Neural progenitor cell (in vitro differentiated cells): ENCODE measurements at places on chromosomes 11 and 22.

- H3K36me3 ChIP-seq, result no peaks in the 10 kb centered on the region
- DNase-seq, result no peak
- H3K27me3 ChIP-seq, result no peaks in the 10 kb centered on the region
- H3K4me3 ChIP-seq, result no peak overlapping the region
- no peak overlapping the region for H3K27ac ChIP-seq
Observed at GRCh38 chr11:111627591-111627990, 25.3 kb downstream of the SIK2 start.

DNA sequence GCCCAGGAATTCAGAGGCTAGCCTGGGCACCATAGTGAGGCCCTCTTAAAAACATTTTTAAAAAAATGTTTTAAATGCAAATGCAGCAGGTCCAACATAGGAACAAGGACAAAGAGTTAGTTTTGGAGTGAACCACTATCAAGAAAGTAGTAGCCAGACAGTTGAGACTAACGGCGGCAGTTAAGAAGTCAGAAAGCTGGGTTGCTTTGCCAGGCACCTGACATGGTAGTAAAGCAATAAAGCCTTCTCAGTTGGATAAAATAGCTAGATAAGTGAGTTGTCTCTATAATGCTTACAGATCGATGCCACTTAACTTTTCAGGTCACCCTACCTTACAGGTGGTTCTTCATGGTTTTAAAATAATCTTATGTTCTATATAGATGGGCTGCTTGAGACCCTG, 16.9 kb upstream of the DDX17 start:
- H3K27ac ChIP-seq, result no peak overlapping the region
- DNase-seq, result no peak
- no peaks in the 10 kb centered on the region for H3K4me1 ChIP-seq
- H3K4me3 ChIP-seq, result no peak overlapping the region
- H3K36me3 ChIP-seq, result no peaks in the 10 kb centered on the region

DNA sequence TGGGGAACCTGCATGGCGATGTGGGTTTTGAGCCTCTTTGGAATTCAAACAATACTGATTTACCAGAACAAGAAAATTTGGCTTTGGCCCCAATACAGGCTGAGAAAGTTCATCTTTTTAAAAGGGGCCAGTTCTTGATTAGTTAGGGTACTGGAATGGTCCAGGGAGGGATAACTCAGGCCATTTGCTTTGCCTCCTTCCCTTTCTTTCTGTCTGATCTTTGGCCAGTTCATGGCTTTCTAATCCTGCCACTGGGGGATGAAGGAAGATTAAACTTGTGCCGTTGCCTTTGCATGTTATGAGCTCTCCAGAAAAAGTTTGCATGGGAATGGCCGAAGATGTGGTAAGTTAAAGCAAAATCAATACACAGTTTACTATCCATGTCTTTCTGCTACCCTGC, 78.4 kb downstream of the ADAMTS15 start:
- peaks cover 10% of the 10 kb centered on the region for H3K4me1 ChIP-seq
- no peak for DNase-seq
- no peaks in the 10 kb centered on the region for H3K36me3 ChIP-seq
- no peaks in the 10 kb centered on the region for H3K27me3 ChIP-seq

GRCh38 chr22:48579043-48579927, 1248.4 kb downstream of the BRD1 start:
- no peak overlapping the region for H3K4me3 ChIP-seq
- peaks cover 5% of the 10 kb centered on the region for H3K27me3 ChIP-seq
- H3K4me1 ChIP-seq, result peaks cover 36% of the 10 kb centered on the region

DNA sequence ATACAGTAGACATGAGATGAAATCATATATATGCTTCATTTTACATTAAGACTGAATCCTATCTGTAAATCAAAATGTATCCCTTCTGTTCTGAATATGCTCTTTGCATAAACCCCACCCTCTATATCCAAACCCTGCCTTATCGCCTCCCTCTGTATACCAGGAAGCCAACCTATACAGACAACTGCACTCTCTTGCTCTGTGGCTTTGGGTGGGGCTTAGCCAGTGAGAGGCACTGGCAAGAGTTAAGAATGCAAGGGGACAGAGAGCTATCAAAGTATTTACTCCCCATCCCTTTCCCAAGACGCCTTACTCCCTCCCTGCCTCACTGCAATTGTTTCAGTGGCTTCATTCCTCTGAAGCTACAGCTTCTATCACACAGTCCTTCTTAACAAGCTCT, 309.8 kb downstream of the TTC28 start:
- H3K4me1 ChIP-seq, result no peaks in the 10 kb centered on the region
- no peak overlapping the region for H3K4me3 ChIP-seq
- no peak overlapping the region for H3K27ac ChIP-seq
- DNase-seq, result no peak
- H3K27me3 ChIP-seq, result no peaks in the 10 kb centered on the region

- H3K4me3 ChIP-seq, result no peak overlapping the region
- peaks cover 7% of the 10 kb centered on the region for H3K4me1 ChIP-seq
- DNase-seq, result no peak
- H3K27ac ChIP-seq, result no peak overlapping the region
- no peaks in the 10 kb centered on the region for H3K27me3 ChIP-seq
- no peaks in the 10 kb centered on the region for H3K36me3 ChIP-seq
Observed at GRCh38 chr11:75508051-75508561, 17.6 kb downstream of the GDPD5 start.

DNA sequence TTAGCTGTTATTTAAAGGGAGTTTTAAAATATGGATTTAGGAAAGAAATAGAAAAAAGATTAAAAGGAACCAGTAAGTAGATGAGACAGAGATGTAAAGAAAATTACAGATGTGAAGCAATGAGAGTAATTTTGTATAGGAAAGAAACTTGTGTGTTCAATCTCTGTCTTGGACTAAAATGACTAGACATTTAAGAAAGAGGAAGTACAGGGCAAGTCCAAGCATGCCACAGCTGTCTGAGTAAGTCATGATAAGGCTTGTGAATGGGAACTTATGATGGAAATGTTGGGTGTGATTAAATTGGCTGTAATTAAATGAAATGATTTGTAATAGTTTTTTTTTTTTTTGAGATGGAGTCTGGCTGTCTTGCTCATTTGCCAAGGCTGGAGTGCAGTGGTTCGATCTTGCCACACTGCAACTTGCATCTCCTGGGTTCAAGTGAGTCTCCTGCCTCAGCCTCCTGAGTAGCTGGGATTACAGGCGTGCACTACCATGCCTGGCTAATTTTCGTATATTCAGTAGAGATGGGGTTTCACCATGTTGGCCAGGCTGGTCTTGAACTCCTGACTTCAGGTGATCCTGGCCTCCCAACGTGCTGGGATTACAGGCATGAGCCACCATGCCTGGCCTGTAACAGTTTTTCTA, 5.9 kb upstream of the ACY3 start:
- DNase-seq, result no peak
- no peaks in the 10 kb centered on the region for H3K4me1 ChIP-seq
- H3K36me3 ChIP-seq, result no peaks in the 10 kb centered on the region
- H3K27me3 ChIP-seq, result no peaks in the 10 kb centered on the region

GRCh38 chr11:9662273-9662672, 1.6 kb upstream of the SWAP70 start:
- no peaks in the 10 kb centered on the region for H3K4me1 ChIP-seq
- no peak overlapping the region for H3K27ac ChIP-seq
- H3K36me3 ChIP-seq, result peaks cover 8% of the 10 kb centered on the region
- no peak overlapping the region for H3K4me3 ChIP-seq
- no peak for DNase-seq

DNA sequence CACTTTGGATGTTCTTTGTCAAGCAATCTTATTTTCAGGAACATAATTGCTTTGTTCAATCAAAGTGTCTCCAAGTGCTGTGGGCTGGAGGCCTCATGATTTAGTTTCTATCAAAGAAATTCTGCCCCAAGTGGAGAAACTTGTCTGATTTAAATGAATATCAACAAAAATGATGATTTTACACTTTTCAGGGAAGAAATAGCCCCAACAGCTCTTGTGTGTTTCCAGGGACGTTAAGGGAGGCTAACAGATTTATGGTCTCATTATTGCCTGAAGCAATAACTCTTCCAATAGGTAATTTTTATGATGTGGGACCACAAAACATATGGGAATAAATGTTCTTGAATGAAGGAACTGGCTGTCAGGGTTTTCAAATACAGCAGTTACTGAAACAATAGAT, 699.1 kb downstream of the FAM181B start:
- no peak overlapping the region for H3K27ac ChIP-seq
- DNase-seq, result no peak
- no peak overlapping the region for H3K4me3 ChIP-seq
- no peaks in the 10 kb centered on the region for H3K4me1 ChIP-seq

DNA sequence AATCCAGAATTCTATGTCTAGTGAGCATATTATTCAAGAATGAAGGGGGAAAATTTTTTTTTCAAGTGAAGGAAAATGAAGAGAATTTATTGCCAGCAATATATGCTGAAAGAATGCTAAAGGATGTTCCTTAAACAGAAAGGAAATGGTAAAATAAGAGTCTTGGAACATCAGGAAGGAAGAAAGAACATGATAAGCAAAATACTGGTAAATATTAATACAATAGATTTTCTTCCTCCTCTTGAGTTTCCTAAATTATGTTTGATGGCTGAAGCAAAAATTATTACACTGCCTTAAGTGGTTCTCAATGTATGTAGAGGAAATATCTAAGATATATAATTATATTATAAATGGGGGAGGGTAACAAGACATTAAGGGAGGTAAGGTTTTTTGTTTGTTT, 9.6 kb upstream of the CLDN5 start:
- no peak for DNase-seq
- H3K36me3 ChIP-seq, result no peaks in the 10 kb centered on the region
- H3K27ac ChIP-seq, result no peak overlapping the region
- H3K4me3 ChIP-seq, result no peak overlapping the region
- H3K4me1 ChIP-seq, result no peaks in the 10 kb centered on the region

GRCh38 chr11:88680806-88681205, 343.3 kb upstream of the CTSC start:
- peaks cover 19% of the 10 kb centered on the region for H3K4me1 ChIP-seq
- no peak for DNase-seq
- H3K27ac ChIP-seq, result no peak overlapping the region
- no peak overlapping the region for H3K4me3 ChIP-seq

DNA sequence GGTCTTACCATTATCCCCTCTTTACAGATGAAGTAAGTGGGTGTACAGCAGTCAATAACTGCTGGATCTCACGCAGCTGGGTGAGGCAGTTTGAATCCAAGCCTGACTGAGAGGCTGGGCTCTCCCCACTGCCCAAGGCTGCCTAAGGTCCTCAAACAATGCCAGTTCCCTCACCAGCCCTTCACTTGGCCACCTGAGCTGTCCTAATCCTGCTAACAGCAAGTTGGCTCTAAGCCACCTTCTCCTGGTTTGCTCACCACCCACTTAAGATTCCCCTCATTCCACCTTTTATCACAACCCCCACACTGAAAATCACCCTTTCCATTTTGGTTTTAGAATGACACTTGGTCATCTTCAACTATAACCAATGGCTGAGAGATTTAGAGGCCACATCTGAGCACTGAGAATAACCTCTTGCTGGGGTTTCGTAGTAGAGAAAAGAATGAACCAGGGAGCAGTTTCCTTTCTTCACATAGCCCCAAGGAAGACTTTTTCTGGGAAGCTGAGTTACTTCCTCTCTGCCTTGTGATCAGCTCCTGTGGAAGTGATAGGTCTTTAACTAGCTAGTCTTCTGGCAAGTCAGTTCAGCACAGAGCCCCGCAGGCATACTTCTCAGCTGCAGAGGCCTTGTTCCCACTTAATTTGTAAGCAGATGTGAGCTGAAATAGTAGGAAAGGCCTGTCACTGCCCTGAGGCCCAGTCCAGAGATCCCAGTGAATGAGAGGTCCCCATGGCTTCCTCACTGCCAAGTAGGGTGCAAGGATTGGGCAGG, 57.8 kb upstream of the TTC12 start:
- no peak overlapping the region for H3K4me3 ChIP-seq
- H3K4me1 ChIP-seq, result no peaks in the 10 kb centered on the region
- H3K27me3 ChIP-seq, result no peaks in the 10 kb centered on the region
- DNase-seq, result no peak
- H3K36me3 ChIP-seq, result no peaks in the 10 kb centered on the region

- H3K4me1 ChIP-seq, result peaks cover 8% of the 10 kb centered on the region
- no peak overlapping the region for H3K27ac ChIP-seq
- H3K27me3 ChIP-seq, result no peaks in the 10 kb centered on the region
- H3K4me3 ChIP-seq, result no peak overlapping the region
- no peaks in the 10 kb centered on the region for H3K36me3 ChIP-seq
- no peak for DNase-seq
Observed at GRCh38 chr22:40397396-40397795, 27.0 kb downstream of the SGSM3 start.

DNA sequence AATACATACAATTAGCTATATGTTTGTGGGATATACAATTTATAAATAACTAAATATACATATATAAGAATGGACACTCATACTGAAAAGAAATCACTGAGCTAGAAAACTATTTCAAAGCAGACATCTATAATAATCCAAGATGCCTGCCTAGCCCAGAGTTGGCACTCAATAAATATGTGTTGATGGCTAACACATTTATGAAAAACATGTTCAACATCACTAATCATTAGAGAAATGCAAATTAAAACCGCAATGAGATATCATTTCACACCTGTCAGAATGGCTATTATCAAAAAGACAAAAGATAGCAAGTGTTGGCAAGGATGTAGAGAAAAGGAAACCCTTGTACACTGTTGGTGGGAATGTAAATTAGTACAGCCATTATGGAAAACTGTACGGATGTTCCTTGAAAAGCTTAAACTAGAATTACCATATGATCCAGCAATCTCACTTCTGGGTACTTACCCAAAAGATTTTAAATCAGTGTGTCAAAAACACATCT, 29.8 kb downstream of the POU2AF1 start:
- H3K27me3 ChIP-seq, result no peaks in the 10 kb centered on the region
- no peaks in the 10 kb centered on the region for H3K36me3 ChIP-seq

GRCh38 chr11:12069066-12069676, 41.2 kb upstream of the MICAL2 start:
- no peak overlapping the region for H3K4me3 ChIP-seq
- no peak overlapping the region for H3K27ac ChIP-seq
- H3K27me3 ChIP-seq, result no peaks in the 10 kb centered on the region

- DNase-seq, result peak; percentile 83
- no peaks in the 10 kb centered on the region for H3K4me1 ChIP-seq
- H3K27ac ChIP-seq, result no peak overlapping the region
- no peaks in the 10 kb centered on the region for H3K36me3 ChIP-seq
Observed at GRCh38 chr11:1202776-1203504, 19.9 kb upstream of the MUC5B start.

GRCh38 chr11:67174311-67174710, 55.2 kb downstream of the KDM2A start:
- no peak overlapping the region for H3K27ac ChIP-seq
- no peaks in the 10 kb centered on the region for H3K27me3 ChIP-seq
- no peaks in the 10 kb centered on the region for H3K4me1 ChIP-seq
- H3K4me3 ChIP-seq, result no peak overlapping the region
- no peak for DNase-seq

DNA sequence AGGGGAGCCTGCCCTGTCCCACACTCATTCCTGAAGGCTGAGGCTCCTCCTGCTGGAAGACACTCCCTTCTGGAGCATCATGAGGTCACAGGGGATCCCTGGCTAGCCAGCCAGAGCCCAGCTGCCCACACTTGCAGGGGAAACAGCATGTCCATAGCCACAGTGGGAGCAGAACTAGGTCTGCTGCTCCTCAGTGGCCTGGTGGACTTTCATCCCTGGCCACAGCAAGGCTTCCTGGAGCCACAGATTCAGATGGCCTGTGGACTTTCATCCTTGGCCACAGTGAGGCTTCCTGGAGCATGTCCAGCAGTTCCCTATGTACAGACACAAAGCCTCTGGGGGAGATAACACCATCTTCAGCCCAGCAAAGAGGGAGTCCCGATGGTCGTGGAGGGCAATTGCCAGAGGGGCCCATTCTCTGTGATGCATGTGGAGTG, 5.9 kb upstream of the APOL6 start:
- H3K4me1 ChIP-seq, result peaks cover 19% of the 10 kb centered on the region
- H3K4me3 ChIP-seq, result no peak overlapping the region
- H3K27me3 ChIP-seq, result no peaks in the 10 kb centered on the region
- DNase-seq, result no peak
